ENCODE measurements at places on chromosomes 1 and 21.

DNA sequence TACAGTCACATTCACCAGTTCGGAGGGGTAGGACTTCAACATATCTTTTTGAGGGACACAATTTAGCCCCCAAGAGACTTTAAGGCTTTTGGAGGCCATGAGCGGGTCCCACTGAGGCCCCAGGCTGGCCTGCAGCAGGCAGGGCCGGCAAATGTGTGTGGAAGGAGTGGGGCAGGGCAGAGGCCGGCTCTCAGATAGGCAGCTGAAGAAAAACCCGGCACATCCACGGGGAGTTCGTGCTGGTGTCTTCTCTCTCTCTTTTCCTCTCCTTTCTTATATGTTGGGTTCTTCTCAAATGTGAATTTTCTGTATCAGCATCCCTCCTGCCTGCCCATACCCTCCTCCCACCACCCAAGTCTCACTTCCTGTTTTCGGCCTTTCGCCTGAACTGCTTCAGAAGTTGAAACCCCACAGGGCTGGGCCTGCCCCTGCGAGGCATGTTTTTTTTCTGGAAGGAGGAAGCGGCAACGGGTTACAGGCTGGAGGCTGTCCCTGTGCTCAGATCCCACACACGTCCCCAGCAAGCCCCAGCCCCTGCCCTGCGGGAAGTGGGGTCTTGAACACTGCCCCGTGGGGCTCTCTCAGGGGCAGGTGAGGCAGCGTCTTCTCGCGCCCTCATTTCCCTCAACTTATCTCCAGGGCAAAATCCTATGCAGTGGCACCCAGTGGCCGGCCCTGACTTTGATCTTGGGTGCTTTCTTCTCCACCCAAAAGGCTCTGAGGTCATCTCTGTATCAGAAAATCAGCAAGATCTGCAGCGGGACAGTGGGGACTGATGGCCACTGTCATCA is 9.7 kb upstream of the UMODL1 start:
- peak; percentile 47 for DNase-seq

DNA sequence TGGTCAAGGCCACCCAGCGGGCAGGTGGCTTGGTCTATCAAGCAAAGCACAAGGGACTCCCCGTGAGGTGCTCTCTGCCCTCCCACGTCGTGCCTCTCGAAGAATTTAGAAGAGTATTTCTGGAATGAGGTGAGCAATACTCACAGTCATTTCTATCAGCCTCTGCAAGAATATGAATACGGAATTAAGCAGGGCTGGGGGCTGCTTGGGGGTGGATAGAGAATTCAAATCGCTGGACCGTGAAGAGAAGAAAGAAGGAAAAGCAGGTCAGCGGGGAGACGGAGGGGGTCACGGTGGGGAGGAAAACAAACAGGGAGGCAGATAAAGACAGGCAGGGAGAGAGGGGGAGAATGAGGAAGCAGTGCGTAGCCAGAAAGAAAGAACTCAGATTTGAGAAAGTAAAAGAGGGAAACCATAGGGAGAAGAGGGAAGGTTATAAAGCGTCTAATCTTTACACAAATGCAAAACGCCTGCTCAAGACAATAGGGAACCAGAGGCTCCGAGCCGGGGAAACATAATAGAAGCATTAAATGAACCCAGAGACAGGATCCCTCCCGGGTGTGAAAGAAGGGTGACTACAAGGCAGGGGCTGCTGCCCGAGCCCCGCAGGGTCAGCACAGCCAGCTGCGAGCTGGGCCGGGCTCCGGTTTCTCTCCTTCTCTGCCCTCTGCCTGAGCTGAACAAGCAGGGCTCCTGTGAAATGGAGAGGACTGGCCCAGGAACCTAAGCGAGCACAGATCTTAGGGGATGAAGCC is 2.1 kb upstream of the EDN2 start:
- no peak for DNase-seq

GRCh38 chr1:112714313-112715263 is 544 bp downstream of the PPM1J start:
- no peak for DNase-seq

DNA sequence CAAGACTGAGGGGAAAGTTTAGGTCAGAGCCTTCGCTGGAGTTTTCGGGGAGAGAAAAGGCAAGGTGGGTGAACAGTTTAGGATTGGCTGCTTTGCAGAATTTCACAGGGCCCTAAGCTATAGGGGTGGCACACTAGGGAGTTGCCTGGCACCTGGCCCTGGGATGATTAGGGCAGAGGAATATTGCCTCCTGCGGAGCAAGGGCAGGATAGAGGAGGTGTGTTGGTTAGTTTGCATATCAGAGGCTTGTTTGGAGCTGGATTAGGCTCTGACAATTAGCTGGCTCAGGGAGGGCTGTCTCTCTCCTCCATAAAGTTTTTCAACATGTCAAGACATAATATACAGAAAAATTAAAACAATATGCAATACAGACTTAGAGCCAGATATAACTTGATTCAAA is 436.4 kb downstream of the DISC1 start:
- no peak for DNase-seq

- no peak for DNase-seq
Observed at GRCh38 chr1:193030280-193030679, 28.9 kb downstream of the UCHL5 start.

DNA sequence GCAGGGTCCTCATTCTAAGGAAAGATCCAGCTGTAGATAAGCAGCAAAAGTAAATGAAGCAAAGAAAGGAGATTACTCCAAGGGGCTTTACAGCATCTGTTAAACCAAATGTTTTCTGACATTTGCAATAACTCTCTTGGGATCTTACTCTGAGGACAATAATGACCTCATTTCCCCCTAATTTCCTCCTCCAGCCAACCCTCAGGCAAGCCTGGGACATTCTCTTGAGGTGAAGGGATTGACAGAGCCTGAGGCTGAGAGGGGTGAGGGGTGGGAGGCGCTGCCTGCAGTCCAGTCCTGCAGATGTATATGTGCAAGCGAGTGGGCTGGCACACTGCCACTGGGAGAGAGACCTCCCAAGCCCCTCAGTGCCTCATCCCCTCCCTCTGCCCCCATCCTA is 40.5 kb upstream of the NEK2 start:
- no peak for DNase-seq

GRCh38 chr1:53089478-53090226 is 27.6 kb downstream of the PODN start:
- no peak for DNase-seq

DNA sequence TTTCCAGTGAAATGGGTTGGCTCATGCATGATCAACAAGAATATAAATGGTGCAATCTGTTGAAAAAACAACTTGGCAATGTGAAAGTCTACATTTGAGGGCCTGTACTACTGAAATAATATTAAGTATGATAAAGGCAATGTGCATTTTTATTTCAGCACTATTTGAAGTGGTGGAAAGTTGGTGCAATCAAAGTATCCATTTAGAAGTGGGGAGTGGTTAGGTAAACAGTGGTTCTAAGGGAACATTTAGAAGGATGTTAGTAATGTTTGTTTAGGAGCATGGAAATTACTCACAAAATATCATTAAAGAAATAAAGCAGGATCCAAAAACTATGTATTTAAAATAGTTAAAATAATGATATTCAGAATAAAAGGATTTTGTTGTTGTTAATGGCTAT is 60.2 kb downstream of the CHRM3 start:
- DNase-seq = no peak

DNA sequence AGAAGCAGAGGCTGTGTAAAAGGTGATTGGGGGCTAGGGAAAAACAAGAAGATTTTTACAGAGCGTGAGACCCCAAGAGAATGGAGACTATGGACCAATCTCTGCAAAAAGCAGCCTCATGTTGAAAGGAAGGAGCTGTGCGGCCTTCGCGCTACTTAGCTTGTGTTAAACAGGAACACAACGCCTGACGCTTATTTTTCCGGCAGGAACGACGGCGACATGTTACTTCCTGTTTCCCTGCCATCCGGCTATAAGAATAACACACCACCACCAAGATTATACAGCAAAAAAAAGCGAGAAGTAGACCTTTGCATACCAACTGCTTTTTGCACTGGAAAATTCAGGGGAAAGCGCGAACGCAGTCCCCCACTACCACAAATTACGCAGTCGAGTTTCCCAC is 272.7 kb downstream of the FAM72C start:
- no peak for DNase-seq

- DNase-seq = no peak
Observed at GRCh38 chr1:7784492-7785071, 491 bp downstream of the PER3 start.

GRCh38 chr1:118984722-118985639 is 3.2 kb downstream of the TBX15 start:
- peak; percentile 31 for DNase-seq

GRCh38 chr1:44114098-44114497 is 4.5 kb upstream of the KLF17 start:
- no peak for DNase-seq

DNA sequence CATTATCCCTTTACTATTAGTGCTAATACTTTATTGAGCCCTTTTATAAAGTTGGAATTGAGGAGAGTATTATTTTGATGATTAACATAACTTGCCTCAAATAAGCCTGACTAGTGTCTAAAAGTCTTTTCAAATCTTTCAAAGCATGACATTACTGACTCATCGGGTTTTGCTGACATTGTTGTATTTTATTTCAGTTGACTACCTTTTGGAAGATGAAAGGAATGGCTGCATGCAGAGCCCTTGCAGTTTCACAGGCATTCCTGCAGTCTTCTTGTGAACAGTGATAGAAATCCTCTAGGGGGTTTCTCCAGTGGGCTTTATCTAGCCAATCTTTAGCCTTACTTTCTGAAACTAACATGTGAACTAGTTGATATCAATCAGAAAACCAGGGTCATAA is 43.0 kb upstream of the TMEM61 start:
- DNase-seq = no peak

- no peak for DNase-seq
Observed at GRCh38 chr1:219419065-219419464, 193.8 kb downstream of the ZC3H11B start.

- no peak for DNase-seq
Observed at GRCh38 chr1:116521186-116521585, 49.6 kb downstream of the CD58 start.

GRCh38 chr1:218480588-218481099 is 135.5 kb downstream of the TGFB2 start:
- no peak for DNase-seq

- no peak for DNase-seq
Observed at GRCh38 chr1:234628089-234628488, 18.1 kb upstream of the IRF2BP2 start.

GRCh38 chr1:234499119-234499942 is 20.4 kb upstream of the TARBP1 start:
- peak; percentile 92 for DNase-seq

DNA sequence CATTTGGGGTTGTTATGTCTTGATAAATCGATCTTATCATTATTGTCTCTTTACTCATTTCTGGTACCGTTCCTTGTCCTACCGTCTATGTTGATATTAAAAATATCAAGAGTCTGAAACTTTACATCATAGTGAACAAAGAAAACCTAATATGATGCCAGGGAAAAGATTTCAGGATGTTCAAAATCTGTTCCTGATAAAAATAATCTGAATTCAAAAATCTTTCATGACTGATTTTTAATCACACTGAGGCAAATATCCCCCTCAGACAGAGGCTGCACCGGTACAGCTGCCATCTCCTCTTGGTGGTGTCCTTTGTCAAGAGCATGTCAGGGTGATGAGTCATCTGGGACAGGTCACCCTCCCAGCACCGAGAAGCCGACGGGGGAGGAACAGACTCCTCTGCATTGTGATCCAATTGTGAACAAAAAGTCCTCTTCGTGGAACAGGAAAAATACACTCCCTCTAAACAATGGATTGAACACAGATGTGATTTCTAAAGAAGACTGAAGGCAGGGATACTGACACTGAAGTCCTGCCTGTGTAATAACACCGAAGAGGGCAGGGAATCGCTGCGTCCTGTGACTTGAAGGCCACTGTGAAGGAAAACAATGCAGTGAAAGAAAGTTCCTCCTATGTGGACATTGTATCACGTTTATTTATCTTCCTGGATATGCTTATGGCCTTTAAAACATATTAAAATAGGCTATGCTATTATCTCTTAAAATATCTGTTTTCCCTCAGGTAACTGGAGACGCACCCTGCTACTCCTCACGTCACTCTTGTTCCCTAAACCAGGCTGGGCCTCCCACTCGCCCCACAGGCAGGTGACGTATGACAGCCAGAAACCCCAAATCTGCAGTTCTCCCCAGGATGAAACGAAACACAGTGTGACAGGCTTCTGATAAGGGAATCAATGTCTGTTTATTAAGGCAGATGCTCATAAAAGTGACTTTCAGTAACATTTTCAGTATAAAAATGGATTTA is 4.3 kb upstream of the SPATC1L start:
- no peak for DNase-seq

DNA sequence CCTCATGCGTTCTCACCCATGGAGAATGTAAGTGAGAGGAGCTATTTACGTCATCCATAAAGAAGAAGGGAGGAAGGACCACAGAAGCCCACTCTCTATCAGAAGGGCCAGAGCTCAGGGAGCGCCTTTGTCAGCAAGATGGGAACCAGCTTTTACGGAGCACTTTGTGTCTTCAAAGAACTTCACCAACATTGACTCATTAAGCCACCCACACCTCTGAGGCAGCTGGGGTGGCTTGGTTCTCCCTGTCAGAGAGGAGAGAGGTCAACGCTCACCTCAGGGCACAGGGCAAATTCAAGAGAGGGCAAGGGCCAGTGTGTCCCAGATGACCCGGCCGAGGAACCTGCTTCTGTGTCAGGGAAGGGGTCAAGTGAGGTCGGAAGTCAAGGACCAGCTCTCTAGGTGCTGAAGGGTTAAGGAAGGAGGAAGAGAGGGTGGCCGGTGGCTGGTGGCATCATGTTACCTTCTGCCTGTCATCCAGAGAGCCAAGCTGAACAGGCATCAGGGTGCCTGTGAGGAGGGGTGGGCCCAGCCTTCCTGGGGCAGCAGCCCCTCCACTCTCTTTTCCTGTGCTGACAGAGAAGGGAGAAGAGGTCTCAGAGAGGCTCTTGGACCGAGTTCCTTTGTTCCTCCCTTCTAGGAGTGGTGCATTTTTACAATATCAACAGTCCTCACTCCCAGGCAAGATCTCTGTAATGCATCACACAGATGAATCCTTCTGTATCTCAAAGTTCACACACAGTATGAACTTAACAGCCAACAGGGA is 109.0 kb downstream of the ETS2 start:
- peak; percentile 42 for DNase-seq

GRCh38 chr1:33036051-33036525 is 595 bp downstream of the AK2 start:
- DNase-seq = peak; percentile 27

DNA sequence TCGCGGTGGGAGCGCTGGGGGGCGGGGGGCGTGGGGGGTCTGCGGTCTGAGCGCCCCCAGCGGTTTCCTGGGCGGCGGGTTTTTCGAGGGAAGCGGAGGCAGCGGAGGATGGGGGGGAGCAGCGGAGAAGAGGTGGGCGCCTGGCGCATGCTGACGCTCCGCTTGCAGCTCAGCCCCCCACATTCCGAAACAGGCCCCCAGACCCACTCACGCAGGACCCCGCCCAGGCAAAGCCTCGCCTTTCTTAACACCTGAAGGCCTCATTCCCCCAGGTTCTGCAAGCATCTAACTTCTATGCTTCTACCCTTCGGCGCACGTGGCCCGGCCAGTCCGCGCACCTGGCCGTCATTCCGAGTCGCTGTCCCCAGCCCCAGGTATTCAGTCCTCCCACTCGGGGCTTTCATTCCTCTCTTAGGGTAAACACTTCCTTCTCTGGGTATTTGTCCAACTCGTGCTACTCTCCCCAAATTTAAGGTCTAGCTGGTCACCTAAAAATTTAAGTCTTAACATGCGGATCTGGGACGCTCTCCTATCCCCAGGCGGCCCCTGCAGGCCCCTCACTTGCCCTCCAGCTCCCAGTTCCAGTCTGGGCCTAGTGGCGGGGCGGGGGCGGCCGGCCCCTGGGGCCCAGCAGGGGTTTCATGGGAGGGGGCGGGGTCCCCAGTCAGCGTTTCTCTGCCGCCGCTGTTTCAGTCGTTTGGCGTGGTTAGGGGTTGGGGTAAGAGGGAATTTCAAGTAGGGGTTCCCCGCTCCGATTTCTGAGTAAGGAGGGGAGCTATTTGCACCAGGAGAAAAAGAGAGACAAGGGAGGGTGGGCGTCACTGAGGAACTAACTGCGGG is 2.8 kb upstream of the ZBTB7B start:
- peak; percentile 80 for DNase-seq

Measured in activated CD4-positive, alpha-beta T cell treated with anti-CD3 and anti-CD28 coated beads for 48 hours (primary cell).